Panc1 (cell line): ENCODE measurements at places on chromosomes 12 and 14.

DNA sequence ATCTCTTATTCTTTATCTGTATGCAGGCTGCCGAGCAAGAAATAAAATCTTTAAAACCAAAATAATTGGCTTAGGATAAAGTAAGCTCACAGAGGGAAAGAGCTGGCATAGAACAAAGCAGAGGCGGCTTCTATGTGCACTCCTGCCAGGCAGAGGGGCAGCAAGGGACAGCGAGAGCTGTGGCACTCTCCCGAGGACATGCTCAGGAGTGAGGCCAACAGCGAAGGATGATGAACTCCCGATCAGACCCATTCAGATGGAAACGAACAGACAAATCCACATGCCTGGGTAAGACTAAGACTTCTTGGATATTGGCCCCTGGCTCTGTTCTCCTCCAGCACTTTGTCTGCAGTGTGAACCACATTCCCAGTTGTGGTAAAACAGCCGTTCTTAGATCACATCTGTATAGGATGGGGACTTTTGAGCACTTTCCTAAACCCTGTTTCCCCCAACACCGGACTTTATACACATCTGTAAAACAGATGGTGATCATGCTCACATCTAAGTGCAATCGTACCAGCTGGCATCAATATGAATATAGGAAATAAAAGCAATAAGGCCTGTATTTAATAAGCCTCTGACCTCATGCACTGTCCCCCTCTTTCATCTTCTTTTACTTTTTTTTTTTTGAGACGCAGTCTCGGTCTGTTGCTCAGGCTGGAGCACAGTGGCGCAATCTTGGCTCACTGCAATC is 134.1 kb downstream of the PPM1H start:
- DNase-seq, result no peak

- no peak for DNase-seq
These were observed 9.0 kb upstream of the CD163 start for GRCh38 chr12:7512553-7512952.

GRCh38 chr14:106551265-106551664 is 1024.9 kb downstream of the TMEM121 start:
- DNase-seq, result no peak

DNA sequence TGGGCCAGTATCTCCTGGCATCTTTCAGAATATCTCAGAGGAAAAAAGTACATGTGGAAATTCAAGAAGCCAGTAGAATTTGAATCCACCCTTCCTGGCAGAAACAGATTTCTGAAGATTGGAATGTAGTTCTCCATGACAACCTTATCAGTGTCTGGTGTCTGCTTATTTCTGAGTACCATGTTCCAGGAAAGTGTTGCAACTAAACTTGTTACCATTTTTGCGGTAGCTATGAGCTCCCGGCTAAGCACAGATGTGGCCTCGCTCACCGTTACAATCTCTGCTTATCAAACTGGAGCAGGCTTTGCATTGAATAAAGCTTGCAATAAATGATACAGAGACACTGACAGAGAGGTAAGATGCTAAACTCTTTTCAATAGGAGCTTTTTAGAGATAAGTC is 13.0 kb upstream of the ITPR2 start:
- no peak for DNase-seq

DNA sequence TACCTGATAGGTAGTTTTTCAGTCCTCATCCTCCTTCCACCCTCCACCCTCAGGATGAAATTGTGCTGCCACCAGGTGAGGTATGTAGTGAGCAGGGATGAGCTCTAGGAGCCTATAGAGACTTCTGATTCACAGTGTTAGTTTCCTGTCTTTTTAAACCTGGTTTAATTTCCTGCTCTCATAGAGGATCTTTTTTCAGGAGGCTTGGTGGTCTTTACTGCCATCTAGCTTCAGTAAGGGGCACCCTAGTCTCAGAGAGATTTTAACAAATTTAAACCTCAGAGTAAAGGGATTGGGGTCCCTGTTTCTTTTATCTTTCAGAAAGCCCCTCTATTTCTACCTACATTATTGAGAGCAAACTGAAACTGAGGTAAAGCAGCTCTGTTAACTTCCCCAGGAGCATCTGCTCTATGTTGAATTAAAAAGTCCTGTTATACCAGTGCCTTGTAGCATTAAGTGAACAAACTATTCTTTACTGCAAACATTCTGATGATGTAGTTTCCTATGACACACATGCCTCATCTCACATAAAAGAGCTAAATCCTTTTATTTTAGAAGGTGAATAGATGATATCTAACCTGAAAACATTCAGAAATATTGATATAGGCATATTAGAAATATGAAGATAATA is 172.2 kb upstream of the DDHD1 start:
- no peak for DNase-seq

DNA sequence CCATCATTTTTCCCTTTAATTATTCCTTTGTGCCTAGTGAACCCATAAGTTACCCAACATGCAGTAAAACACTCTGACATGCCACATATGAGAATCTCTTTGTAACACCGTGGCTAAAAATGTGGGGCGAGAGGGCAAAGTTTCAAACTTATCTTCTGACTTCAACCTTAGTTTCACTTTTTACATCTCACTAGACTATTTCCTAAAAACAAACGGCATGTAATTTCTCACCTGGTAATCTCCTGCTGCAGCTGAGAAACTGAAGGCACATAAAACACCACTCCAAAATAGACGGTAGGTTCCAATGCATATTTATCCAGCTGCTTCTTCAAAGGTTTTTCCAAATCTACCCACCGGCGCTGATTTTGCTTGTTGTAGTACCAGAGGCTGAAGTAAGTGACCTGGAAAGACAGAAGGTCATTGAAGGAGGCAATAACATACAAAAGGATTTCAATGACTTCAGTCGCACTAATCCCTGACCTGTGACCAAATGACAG is 37.9 kb downstream of the PTPN21 start:
- no peak for DNase-seq

GRCh38 chr14:69269381-69269780 is 9.4 kb downstream of the GALNT16 start:
- no peak for DNase-seq

DNA sequence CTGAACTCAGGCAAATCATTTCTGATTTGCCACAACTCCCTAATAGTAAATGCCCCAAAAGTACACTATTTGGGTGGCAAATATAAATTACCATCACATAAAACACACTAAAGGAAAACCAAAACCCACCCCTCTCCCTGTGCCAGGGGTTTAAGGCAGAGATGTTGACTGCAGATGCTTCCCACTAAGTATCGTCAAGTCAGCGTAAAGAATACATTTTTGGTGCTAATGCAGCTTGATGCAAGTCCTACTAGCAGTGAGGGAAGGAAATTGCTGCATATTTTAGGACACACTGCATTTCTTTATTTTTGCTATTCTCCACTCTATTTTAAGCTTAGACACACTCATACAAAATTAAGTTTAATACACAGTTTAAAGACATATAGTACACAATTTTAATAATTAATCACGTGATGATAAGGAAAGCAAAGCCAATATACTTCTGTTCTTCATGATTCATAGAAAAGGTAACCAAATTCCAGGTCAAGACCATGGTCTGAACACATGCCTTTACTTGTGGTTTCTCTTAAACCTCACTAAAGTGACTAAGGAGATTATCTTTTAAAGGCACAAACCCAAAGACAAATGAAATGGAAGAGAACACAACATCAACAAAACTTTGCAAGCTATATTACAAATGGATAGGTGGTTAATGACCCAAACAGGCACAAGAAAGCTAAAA is 162.2 kb downstream of the STXBP6 start:
- DNase-seq, result no peak

GRCh38 chr14:102197317-102197853 is 57.7 kb downstream of the WDR20 start:
- DNase-seq, result no peak

DNA sequence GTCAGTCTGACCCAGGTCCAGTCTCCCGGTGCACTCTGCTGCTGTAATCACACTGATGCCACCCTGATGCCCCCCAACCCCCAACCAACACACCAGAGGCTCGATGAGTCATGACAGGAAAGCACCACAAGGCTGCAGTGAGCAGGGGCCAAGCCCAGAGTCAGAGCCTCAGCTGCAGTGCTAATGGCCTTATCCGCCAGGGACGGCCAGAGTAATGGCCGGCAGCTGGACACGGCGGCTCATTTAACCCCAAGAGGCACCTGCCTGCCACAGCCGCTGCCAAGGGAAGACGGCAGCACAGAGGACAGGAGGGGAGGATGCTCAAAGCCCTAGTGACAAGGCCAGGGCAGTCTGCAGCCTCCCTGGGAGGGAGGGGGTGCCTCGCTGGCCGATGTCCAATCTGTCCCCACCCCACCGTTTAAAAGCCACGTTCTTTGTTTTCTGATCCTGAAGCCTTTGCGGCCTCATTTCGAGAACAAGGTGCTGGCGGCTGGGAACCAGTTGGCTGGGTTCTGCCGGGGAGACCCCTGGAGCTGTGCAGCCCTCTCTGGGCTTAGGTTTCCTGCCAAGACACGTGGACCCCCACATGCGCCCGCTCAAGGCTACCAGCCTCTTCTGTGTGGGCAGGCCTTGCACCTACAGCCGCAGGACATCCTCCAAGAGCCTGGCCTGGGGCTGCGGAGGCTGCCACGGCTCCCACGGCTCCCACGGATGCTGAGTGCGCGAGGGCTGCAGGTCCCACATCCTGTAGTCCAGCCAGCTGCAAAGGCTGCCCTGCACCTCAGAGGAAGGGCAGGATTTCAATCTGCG is 13.1 kb downstream of the CCDC85C start:
- DNase-seq, result no peak

DNA sequence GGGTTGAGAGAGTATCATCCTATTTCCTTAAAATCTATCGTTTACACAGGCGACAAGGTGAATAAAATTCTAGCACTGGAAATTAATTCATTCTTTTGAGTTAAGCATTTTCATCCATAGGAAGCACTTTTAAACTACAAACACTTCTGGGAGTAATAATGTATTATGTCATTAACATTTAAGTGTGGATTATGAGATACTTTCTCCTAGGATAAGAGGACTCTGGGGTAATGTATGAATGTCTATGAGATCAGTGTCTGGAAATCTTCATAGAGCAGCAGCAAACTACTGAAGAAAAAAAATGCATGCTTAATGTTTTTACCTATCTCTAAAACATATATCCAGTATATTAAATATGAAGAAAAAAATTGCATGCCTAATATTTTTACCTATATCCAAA is 86.9 kb downstream of the EPS8 start:
- no peak for DNase-seq

DNA sequence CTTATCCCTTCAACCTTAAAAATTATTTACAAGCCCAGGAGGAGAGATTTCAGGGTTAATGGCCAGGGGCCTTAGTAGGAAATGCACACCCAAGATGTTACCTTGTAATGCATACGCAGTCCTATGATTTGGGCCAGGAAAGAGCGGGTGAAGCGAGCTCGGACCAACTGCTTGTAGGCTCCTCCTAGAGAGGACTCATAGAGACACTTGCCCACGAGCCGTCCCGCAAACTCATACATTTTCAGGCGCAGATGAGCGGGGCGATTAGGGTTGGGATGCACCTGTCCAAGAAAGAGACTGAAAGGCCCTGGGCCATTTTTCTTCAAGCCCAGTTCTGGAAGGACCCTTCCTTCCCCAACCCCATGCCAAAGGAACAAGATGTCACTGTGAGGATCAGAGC is 43.0 kb downstream of the AREL1 start:
- no peak for DNase-seq

DNA sequence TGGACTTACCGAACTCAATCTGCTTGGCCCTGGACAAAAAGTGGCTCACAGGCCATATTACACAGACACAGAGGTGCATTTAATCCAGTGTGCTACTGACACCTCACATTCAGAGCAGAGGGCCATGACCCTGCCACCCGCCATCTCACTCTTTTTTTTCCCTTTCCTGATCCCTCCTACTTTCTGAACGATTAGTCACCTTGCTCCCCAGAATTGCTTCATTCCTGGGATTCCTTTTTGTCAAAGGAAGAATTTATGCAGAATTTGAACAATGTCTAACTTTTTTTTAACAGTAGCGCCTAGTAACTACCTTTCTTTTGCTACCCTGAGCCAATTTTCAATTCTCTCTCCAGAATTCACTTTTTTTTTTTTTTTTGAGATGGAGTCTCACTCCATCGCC is 4.6 kb downstream of the PKP2 start:
- no peak for DNase-seq

DNA sequence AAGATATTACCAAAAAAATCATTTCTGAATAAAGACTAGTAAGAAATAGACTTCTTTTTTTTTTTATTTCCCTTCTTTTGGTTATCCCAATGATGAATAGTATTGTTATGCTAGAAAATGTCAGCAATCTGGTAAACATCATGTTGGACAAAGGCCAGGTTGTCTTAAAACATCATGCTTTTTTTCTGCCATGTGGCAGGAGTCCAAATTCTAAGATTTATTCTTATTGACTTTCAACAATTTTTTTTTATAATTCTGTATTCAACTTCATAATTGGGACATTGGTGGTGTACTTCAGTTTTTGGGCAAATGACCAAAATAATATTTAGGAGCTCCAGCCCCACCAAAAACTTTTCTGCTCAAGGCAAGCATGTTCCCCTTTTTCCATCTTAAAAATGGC is 10.5 kb downstream of the DCN start:
- DNase-seq, result no peak

DNA sequence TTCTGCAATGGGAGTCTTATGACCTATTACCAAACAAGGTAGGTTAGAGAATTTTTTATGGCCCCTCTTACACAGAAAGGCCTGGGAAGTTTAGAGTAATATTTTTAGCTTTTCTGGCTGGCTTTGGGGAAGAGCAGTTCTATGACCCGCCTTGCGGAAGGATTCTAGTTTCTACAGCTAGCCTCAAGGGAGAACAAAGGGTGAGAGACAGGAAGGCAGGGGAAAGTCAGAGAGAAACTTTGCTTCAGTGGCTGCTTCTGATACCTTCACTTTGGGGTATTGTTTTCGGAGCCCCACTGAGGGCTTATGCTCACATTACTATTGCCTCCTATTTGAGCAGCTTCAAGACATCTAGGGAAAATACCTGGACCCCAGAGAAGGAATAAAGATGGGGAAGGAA is 80.7 kb upstream of the NUDT4 start:
- no peak for DNase-seq

DNA sequence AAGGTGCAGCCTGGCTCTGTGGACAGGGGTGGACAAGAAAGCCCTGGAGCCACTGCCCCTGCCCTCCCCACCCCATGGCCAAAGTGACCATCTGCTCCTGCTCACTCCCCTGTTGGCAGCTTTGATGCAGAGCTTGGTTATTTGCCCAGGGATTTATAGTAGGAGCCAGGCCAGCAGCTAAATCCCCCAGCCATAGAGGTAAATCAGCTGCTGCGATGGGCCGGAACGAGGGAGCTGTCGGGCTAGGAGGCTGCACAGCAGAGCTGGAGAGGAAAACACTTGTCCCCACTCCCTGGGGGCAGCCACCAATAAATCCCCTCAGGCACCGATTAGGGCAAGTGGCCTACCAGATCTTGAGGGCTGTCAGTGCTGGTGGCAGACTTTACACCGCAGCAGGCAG is 26.0 kb downstream of the SMUG1 start:
- DNase-seq, result no peak

GRCh38 chr12:104460973-104461698 is 4.4 kb downstream of the CHST11 start:
- no peak for DNase-seq

GRCh38 chr12:101110866-101111265 is 99.2 kb downstream of the SLC5A8 start:
- no peak for DNase-seq
